ENCODE measurements at places on chromosomes 11 and 22.

DNA sequence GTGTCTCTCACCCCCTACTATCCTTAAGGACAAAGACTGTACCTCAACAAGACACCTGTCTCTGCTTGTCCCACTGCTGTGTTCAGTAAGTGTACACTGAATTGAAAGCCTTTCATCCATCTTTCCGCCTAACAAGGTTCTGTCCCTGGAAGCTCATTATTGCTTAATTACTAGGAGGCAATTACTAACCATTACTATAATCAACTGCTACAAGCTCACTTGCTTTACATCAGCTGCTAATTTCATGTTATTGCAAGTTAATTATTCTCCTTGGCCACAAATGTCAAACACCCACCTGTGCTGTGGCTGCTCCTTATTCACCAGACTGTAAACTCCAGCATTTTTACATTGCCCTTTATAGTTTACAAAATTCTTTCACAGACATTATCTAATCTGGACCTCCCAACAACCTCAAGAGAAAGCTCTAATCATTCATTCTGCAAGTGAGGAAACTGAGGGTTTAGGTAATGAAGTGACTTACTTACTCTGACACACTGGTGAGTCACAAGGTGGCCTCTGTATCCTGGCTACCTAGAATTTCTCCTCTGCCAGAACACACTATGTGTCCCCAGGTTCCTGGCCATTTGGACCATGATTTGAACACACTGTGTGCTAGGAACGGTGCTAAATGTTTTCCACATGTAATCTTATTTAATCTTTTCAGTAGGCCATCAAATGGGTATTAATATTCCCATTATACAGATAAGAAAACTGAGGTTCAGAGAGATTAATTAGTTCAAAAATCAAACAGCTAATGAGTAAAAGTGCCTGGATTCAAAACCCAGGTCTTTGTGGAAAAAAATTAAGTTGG is 66.7 kb downstream of the RAB30 start:
- DNase-seq: no peak

GRCh38 chr11:60924906-60925853 is 920 bp downstream of the TMEM132A start:
- no peak for DNase-seq

DNA sequence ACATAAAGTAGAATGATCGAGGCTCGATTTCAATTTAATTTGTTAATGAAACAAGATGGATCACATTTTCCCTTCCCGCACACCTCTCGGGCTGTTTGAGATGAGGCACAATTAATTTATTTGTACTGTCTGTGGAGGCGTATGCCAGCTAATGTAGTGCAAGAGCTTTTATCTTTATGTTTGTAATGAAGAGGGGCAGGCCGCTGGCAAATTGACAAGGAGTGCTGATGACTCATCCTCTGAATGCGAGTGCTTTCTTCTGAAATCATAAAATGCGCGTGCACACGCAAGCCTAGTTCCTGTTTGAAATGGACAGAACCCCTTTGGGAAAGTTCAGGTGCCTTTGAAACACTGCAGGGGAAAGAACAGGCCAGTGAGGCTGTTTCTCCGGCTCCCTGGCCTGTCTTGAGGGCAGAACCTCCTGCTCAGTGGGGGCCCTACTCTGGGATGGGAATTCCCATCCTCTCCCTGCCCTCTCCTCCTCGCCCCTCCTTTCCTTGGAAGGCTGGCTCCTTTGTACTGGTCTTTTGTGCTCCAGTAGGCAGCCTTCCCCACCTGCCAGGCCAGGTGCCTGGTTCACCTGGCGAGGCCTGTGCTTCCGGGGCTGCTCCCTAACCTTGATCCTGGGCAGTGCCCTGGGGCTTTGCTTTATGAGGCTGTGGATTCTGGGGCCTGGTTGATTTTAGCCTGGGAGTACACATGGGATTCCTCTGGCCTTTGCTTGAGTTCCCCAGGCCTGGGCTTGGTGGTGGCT is 50.3 kb downstream of the TEAD1 start:
- no peak for DNase-seq

- DNase-seq: no peak
Measured at GRCh38 chr11:1573903-1574237, 1.8 kb upstream of the DUSP8 start.

- DNase-seq: no peak
Measured at GRCh38 chr22:39883057-39883456, 10.5 kb downstream of the ENTHD1 start.

- DNase-seq: no peak
Measured at GRCh38 chr11:43853781-43854180, 26.9 kb upstream of the ALKBH3 start.

- DNase-seq: no peak
Measured at GRCh38 chr11:11421509-11421908, 68.5 kb upstream of the CSNK2A3 start.

GRCh38 chr11:124463324-124463723 is 17.8 kb upstream of the OR8B8 start:
- DNase-seq: no peak

DNA sequence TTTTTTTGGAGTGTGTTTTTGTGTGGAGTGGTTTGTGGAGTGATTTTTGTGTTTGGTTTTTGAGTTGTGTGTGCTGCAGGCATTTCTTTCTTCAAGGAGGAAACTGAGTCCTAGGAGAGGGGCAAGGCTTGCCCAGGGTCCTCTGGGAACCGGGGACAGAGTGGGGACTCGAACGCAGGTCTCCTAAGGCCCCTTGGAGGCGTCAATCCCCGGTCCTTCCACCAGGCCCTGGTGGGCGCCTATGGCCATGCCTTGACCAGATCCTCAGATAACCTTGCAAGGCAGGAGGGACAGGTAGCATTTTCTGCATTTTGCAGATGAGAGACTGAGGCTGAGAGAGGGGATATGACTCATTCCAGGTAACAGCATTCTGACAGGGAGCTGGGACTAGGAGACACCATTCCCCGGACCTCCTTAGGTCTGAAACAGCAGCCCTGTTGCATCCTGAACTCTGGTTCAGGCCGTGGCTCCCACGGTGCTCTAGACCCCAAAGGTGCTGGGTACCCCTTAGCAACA is 39.1 kb downstream of the MYO7A start:
- no peak for DNase-seq

DNA sequence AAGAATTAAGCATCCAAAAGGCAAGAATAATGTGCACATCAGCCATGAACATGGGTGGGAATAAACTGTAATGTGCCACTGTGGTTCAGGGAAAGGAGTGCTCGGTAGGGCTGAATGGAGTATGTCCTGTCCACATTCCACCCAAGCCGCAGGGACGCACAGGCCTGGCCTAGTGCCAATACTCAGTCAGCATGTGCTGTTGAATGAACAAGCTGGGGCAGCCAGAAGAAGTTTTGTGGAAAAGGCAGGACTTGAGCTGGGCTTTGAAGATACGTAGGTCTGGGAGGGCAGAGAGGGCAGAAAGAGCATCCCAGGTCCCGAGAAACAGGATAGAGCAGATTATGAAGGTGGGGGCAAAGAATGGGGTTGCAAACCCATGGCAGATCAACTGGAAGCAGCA is 60.0 kb upstream of the PLET1 start:
- DNase-seq: no peak
